Breast epithelium (tissue), 4 donors: ENCODE measurements at places on chromosomes 6 and 20. TPM values are rescaled to one million over a fixed set of nuclear protein-coding genes. Genes with fewer than 3 reads are reported as not detected.

GRCh38 chr6:95244751-95245150, 332.6 kb upstream of the MANEA start:
- DNase-seq: no peak

DNA sequence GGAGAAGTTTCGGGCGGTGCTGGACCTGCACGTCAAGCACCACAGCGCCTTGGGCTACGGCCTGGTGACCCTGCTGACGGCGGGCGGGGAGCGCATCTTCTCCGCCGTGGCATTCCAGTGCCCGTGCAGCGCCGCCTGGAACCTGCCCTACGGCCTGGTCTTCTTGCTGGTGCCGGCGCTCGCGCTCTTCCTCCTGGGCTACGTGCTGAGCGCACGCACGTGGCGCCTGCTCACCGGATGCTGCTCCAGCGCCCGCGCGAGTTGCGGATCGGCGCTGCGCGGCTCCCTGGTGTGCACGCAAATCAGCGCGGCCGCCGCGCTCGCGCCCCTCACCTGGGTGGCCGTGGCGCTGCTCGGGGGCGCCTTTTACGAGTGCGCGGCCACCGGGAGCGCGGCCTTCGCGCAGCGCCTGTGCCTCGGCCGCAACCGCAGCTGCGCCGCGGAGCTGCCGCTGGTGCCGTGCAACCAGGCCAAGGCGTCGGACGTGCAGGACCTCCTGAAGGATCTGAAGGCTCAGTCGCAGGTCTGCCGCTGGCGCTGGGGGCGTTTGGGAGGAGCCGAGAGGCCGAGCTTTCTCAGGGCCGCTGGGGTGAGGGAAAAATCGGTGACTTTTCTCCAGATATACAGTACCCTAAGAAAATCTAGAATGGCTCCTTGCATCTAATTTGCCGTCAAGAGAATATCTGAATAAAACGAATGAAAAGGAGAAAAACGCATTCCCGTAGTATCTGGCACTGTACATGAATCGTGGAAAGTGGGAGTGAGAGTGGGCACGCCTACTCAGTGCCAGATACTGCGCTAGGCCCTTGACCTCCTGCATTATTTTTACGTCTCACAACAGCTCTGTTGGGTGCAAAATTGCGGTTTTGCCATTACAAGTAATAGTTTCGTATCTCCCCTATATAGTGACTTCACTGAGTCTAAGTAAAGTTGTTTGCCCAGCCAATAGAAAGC, 1.0 kb downstream of the CALHM6 start:
- DNase-seq: no peak

ZBTB46 gene
- 8.2 TPM for total RNA-seq

IL17F gene
- total RNA-seq: not detected

- no peak for DNase-seq
Observed at GRCh38 chr6:50240986-50241385, 191.3 kb upstream of the DEFB112 start.

- DNase-seq: no peak
Observed at GRCh38 chr6:107970255-107970654, 12.2 kb upstream of the SEC63 start.
